Stimulated activated CD8-positive, alpha-beta memory T cell treated with anti-CD3 and anti-CD28 coated beads, Interleukin-4, amount 100 ng/mL, for 4 hours (primary cell): ENCODE measurements at places on chromosomes 11 and 22.
A peak's percentile ranks its signal among the peaks of the same experiment; 100 is the strongest.

DNA sequence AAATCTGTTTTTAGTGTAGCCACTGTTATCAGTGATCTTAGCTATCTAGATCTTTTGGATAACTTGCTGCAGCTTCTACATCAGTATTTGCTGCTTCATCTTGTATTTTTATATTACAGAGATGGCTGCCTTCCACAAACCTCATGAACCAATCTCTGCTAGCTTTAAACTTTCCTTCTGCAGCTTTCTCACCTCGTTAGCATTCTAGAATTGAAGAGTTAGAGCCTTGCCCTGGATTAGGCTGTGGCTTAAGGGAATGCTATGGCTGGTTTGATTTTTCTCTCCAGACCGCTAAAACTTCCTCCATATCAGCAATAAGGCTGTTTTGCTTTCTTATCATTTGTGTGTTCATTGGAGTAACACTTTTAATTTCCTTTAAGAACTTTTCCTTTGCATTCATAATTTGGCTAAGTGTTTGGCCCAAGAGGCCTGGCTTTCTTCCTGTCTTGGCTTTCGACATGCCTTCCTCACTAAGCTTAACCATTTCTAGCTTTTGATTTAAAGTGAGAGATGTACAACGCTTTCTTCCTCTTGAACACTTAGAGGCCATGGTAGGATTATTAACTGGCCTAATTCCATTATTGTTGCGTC is 51.9 kb downstream of the LDLRAD3 start:
- no peak for DNase-seq

GRCh38 chr11:66878474-66878873 is 21.6 kb downstream of the LRFN4 start:
- DNase-seq, result no peak

GRCh38 chr11:59152312-59152951 is 9.8 kb downstream of the FAM111A start:
- DNase-seq, result no peak

DNA sequence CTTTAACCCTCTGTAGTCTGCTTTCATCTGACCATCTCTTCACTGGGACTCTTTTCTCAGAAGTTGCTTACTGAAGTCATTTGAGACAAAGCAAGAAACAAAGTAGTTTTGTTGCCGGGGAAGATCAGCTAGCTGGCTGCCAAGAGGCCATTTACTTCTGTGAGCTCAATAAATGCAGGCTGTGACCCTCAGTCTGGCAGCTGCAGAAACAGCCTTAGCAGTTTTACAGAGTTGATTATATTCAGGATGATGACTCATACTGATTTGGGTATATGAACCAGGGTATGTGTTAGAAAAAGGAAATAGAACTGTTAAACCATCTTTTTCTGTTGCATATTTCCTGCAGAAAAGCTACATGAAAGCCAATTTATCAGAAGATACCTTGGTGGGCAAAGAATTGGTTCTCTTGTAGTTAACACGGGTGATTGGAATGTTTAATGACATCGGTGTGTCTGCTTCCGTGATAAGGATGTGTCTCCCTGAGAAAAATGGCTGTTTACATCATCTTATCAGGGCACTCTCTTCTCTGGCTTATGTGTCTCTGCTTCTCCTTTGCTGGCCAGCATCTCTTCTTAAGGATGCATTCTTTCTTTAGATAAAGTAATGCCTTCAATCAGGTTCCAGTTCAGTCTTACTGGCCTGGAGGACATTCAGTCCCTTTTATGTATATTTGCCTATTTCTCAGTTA is 18.5 kb downstream of the FIBIN start:
- no peak for DNase-seq

- no peak for DNase-seq
Measured at GRCh38 chr11:111938687-111939160, 1.6 kb downstream of the DIXDC1 start.

- no peak for DNase-seq
Measured at GRCh38 chr11:94882931-94883330, 90.4 kb downstream of the CWC15 start.

DNA sequence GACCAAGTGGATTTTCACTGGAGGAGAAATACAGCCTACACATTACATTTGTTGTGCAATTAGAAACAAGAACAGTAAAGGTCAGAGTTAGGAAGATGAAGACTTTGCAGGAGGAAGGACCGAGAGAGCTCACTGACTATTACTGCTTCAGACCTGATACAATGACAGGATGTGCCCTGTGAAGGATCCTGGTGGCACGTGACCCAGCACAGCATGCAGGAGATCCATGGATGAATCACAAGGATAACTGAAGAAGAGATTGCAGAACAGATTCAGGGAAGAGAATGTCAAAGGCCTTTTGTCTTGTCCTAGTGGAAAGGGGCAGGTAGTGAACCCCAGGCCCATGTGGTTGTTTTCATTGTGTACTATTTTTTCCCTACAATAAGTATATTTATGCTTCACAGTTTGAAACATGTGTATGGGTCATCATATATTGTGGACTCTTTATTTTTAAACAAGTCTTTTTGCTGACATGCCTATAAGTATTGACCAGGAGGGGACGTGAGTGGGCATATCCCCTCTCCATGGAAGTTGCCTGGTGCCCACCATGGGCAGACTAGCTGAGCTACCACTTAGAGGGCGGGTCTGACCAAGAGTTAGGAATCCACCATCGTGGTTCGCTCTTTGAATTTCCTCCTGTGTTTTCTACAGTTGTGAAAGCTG is 44.3 kb downstream of the RASSF10 start:
- DNase-seq, result no peak

GRCh38 chr22:20748731-20749428 is 25.0 kb upstream of the SERPIND1 start:
- no peak for DNase-seq

- DNase-seq, result no peak
Measured at GRCh38 chr11:40716344-40717130, 742.9 kb downstream of the LRRC4C start.

DNA sequence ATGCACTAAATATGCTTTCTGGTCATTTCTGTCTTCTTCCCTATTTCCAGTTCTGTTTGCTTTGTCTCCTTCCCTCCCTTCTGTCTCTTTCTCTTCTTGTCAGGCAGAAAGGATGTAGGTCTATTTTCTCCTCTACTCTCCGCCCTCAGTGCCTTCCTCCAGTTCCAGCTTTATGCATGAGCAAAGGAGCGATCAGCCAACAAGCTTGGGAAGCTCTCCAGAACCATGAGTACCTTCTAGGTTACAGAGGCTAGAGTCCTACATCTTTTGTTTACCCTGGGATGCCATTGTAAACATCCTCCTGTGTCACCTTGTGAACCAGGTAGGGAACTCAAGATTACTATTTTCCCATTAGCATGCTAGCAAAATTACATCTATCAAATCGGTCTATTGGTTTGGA is 7.9 kb upstream of the SPON1 start:
- no peak for DNase-seq

- DNase-seq, result peak; percentile 38
Measured at GRCh38 chr11:9137293-9138132, 46.1 kb upstream of the SCUBE2 start.

DNA sequence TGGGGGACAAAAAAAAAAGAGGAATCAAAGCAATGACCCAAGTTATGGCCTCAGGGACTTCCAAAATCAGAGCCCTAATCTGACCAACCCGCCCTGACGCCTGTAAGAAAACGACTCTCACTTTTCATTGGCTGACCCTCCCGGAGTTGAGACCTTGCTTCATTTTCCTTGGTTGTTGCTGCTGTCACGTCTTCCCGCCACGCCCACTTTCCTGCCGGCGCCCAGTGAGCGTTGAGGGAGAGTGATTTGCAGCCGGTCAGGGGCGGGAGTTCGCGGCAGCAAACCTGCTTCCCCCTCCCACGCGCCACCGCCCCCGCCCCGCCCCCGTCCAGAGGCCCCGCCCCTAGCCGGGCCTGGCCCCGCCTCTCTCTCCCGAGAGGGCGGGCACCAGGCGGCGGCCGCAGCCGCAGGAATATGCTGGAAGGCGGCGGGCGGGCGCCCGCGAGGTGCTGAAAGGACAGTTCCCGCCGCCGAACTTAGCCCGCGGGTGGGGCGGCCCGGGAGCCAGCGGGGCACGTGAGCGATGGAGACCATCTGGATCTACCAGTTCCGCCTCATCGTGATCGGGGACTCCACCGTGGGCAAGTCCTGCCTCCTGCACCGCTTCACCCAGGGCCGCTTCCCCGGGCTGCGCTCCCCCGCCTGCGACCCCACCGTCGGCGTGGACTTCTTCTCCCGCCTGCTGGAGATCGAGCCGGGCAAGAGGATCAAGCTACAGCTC is at the start of gene RAB39A:
Gene RAB39A (plus strand): TSS at position 403 of the 721 bp plus-strand sequence. CDS start 121 bp downstream, at position 524.
- DNase-seq, result peak; percentile 10

GRCh38 chr22:45742866-45743450 is 71.3 kb downstream of the ATXN10 start:
- DNase-seq, result no peak

DNA sequence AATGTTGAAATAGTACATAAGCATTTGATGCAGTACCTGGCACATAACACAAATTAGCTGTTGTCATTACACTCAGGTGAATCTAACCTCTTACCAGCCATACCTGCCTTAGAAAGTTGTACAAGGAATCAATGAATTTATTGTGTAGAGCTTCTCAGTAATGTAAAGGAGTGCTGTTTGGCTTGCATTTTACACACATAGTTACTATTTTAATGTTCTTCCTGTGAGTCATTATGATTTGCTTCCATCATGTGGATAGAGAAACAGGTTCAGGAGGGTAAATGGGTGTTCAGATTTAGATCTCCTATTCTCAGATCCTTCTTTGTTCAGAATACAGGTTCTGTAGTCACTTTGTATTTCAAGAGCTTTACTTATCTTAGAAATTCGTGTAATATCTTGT is 27.6 kb upstream of the RCE1 start:
- DNase-seq, result no peak

- DNase-seq, result no peak
Measured at GRCh38 chr22:42150727-42151590, 20.3 kb upstream of the CYP2D6 start.

DNA sequence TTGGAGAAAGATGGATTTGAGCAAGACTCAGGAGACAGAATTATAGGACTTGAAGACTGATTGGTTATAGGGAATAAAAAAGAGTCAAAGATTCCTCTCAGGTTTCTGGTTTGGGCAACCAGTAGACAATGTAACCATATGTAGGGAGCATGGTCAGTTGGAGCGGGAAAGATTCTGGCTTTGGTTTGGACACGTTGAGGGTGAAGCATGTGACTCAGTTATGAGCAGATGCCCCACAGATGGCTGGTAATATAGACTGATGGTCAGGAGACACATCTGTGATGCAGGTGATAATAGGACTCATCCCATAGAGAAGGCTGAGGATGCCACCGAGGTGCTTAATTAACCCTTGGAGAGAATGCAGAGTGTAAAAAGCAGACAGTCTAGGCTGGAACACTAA is 132.1 kb downstream of the CD44 start:
- no peak for DNase-seq

- DNase-seq, result no peak
Measured at GRCh38 chr22:43925433-43926348, 2.1 kb downstream of the PNPLA3 start.

GRCh38 chr11:71327156-71328085 is 75.0 kb upstream of the SHANK2 start:
- no peak for DNase-seq

DNA sequence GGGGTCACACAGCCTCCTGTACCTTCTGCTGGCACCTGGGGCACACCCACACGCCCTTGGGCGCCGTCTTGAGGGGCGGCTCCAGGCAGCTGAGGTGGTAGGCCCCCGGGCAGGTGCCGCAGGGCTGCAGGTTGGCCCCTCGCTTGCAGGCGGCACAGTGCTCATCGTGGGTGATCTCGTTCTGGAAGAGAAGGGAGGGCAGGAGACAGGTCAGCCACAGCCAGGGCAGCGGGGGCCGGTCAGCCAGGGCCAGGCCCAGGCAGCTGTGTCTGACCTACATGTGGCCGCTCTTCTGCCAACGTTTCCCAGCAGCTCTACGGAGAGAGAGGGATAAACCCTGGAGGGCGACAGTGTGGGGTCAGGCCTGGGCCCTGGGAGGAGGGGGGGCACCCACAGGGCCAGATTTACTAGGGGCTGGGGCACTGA is 121.9 kb downstream of the PHF21B start:
- no peak for DNase-seq

GRCh38 chr22:40210818-40211217 is 33.1 kb downstream of the TNRC6B start:
- no peak for DNase-seq

GRCh38 chr11:61686066-61686465 is 5.9 kb downstream of the DAGLA start:
- DNase-seq, result no peak

DNA sequence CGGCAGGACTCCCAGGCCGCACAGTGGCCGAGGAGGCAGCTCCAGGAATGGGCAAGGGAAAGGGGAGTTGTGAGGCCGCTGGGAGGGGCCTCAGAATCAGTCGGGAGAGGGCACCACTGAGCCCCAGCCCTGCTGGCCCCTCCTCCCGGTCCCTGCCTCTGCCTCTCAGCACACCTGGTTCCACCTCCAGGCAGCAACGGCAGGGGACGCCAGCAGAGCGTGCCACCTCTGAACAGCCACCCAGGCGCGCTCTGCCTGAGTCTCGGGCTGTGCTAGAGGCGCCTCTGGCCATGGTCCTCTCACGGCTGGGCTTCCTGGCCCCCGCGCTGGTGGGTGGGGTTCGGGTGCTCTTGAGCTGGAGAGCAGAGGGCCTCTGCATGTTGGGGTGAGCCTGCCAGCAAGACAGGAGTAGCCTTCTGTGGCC is 33.0 kb downstream of the MOB2 start:
- DNase-seq, result no peak

DNA sequence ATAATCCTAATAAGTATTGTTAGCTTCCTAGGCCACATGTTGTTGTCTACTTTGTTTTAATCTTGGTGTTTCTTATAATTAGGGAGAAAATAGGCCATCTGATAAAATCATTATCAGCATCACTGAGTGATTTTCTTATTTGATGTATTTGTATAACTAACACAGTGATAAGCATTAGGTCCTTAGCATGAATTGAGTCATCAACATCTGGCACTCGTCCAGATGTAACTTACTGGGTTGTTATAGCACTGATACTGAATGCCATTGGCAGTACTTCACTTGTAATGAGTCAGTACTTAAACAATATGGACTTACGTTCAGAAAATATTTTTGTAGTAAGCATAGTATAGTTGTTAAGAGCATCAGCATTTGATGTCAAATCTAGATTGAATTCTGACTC is 16.2 kb downstream of the API5 start:
- no peak for DNase-seq

GRCh38 chr11:78536933-78537332 is 37.7 kb downstream of the NARS2 start:
- DNase-seq, result no peak

GRCh38 chr11:10477690-10478046 is 22.6 kb downstream of the AMPD3 start:
- DNase-seq, result no peak

- DNase-seq, result no peak
Measured at GRCh38 chr11:1102221-1102971, 27.7 kb downstream of the MUC2 start.

- DNase-seq, result no peak
Measured at GRCh38 chr22:22044153-22044552, 61.6 kb upstream of the TOP3B start.

DNA sequence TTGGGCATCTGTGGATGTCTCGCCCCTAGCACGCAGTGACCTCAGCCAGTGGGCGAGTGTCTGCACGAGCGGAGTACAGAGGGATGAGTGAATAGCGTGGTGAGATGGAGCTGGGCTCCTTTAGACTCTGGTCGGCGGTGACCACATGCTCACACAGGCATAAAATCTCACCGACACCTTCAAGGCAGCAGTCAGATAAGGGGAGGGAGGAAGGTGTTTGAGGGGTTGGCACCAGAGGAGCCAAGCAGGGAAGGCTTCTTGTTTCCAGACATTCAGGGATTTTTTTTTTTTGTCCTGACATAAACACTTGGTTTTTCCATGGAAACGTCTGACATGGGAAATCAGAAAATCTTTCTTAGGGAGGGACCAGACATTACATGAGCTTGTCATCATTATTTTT is 35.8 kb downstream of the GRIK4 start:
- no peak for DNase-seq
